ENCODE measurements at places on chromosomes 4 and X.

- DNase-seq: no peak
These were observed 51.6 kb upstream of the IL2 start for GRCh38 chr4:122508083-122508482.

DNA sequence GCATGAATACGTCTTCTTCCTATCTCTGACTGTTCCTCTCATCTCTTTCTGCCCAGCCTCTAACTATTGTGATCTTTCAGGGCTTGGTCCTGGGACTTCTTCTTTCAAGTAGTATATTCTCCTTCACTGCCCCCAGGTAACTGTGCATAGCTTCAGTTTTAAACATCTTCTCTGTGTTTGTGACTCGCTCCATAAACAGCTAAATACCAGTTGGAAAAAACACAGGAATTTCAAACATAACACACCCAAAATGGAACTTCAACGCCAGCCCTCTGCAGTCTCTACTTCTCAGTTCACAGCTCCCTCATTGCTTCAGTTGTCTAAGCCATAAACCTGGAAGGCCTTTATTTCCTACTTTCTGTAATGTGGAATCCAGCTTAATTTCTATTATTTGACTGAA lies 16.6 kb downstream of the TRIML2 start:
- no peak for DNase-seq

DNA sequence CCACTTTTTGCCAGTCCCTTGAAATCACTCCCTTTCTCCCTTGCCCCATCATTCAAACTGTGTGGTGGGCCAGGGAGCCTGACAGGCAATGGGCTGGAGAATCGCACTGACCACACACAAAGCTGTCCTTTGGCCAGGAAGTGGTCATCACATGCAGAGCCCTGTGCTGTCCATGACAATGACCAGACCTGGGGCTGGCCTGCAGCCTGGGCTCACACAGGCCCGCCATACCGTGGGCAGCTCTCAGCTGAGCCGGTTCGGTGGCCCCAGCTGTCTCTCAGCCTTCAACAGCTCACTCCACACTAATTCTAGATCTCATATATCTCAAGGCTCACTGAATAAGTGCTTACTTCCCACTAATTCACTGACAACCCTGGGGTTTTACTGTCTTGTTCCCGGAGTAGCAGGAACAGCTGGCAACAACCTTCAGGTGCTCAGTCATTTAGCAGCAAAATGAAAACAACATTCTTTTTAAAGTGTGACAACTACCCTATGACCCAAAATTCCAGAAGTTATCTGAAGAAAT lies 48.0 kb downstream of the USP46 start:
- no peak for DNase-seq

- DNase-seq: no peak
These were observed 97.9 kb downstream of the PHKA2 start for GRCh38 chrX:18886005-18886343.

DNA sequence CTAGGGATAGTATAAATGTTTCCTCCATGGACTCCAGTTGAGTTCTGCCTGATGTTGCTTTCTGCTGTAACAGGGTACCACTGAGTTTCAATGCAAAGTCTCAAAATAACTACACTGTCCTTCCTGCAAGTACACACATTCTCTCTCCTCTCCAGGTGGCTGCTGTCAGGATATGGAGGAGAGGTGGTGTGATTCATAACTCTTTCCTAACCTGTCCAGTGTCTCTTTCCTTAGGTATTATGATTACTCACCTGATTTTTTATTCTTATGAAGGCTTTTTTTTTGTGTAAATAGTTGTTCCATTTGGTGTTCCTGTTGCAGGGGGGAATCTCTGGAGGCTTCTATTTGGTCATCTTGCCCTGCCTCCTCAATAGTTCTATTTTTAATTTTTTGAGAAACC lies 39.8 kb upstream of the POF1B start:
- no peak for DNase-seq

GRCh38 chr4:6277935-6278800 lies 8.5 kb downstream of the WFS1 start:
- DNase-seq: no peak

DNA sequence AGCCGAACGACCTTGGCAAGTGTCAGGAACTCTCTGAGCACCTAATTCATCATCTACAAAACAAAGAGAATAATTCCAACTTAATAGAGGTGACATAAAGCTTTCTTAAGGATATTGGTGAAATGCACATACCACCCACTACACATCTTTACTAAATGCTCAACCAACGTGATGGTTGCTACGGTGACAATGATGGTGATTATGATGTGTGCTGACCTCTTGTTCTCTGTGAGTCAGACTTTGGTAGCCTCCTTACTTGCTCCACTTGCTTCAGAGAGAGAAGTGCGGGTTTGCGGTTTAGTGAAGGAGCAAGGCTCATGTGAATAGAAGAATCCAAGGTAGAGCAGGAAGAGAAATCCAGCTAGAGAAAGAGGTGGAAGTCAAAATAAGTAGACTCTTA lies 52.8 kb upstream of the CLNK start:
- DNase-seq: no peak

DNA sequence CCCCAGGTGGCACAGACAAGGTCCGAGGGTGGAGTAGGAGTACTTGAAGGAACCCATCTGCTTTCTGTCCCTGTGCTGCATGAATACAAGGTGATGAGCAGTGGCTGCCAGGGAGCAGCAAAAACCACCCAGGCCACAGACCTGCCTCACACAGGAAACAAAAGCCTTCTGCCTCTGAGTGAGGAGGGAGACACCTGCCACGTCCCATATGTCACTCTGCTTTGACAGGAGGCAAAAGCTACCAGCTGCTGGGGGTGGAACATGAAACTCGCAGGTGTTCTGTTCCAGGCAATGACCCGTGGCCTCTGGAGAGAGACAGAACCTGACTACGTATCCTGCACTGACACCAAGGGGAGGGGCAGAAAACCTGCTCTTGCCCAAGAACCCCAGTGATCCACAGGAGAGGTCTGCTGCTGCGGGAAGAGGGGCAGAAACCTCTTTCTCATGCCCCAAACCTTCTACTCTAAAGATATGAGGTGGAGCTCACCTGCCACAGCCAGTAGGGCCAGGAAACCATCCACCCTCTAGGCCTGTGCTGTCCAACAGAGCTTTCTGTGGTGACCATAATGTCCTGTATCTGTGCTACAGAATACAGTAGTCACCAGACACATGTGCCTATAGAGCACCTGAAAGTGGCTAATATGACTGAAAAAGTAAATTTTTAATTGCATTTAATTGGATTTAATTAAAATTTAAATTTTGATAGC lies 172.9 kb downstream of the PRDM5 start:
- peak; percentile 16 for DNase-seq

GRCh38 chr4:5707778-5708448 lies 446 bp downstream of the EVC2 start:
- DNase-seq: no peak

GRCh38 chr4:168776382-168776781 lies 233.7 kb downstream of the CBR4 start:
- no peak for DNase-seq

DNA sequence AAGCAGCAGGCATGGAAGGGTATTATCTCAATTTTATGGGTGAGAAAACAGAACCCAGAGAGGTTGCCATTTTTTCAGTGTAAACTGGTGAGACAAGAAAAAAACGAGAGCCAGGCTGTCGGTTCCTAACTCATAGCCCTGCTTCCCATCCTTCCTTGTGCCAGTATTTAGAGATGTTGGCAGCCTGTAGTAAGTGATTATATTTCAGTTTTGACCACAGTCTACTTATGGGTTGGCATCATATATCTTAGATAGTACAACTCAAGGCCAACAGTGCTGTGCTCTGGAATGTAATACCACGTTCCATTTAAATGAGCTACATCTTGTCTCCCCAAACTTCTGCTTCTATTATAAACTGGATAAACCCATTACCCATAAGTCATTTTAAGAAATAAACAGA lies 40.8 kb downstream of the XK start:
- no peak for DNase-seq

DNA sequence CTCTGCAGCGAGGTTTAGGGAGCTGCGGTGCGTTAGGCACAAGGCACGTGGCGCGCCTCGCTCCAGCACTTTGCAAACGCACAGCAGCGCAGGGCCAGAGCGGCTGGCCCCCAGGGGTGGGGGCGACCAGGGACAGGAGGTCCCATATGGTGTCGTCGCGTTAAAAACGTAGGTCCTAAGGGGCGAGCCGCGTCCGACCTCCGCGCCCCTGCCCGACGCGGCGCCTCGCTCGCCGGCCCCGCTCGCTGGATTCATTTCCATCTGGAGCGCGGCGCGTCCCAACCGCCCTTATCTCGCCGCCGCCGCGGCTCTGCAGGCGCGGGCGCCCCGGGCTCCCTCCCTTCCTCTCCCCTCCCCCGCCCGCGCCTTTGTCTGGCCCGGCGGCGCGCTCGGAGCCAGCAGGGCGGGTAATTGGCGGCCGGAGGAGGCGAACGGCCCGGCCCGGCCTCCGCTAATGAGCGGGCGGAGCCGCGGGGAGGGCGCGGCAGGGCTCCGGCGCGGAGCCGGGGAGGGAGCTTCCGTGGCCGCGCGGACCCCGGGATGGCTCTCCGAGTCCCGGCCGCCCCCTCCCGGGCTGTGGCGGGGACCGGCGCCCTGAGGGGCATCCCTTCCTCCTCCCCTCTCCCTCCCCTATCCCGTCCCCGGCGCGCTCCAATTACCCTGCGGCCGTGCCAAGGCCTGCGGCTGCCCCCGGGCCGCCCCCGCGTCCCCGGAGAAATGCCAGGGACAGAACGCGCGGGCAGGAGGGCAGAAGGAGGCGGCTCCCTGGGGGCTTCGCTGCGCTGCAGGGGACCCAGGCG lies 409.0 kb downstream of the BCOR start:
- no peak for DNase-seq

GRCh38 chr4:100189820-100190642 lies at the start of gene DDIT4L:
Gene DDIT4L, minus strand, starts transcription at chr4:100190468. Its CDS starts 485 bp downstream, at chr4:100189983.
- no peak for DNase-seq

DNA sequence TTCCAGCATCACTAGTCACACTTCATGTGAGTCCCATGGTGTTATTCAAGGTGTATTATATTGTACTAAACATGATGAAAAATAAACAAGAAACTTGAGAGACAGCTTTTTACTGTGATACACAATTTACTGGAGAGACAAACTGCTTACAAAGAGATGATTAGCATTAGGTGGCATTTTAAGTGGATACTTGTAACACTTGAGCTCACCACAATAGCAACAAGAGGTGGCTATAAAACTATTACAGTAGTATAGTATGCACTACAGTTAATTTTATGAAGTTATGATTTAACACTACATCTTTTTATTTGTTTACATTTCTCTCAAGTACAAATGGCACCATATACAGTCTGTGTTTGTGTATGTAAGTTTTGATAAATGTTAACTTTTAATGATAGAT lies 246.6 kb downstream of the PARM1 start:
- DNase-seq: no peak

DNA sequence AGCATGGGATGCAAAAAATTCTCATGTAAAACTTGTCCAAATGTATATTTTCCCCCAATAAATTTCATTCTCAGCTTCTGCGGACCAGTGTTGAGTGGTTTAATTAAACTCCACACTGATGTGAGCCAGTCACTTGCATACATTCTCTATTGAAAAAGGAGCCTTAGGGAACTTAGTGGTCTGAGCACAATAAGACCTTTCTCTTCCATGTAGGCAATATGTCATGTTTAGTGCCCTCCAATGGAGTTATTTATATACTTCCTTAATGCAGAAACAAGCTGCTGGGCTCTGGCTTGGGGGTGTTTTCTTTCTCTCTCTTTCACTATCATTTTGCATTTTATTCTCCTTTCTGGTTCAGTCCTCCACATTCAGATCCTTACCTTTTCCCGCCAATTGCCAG lies 196.9 kb downstream of the ANAPC10 start:
- no peak for DNase-seq

DNA sequence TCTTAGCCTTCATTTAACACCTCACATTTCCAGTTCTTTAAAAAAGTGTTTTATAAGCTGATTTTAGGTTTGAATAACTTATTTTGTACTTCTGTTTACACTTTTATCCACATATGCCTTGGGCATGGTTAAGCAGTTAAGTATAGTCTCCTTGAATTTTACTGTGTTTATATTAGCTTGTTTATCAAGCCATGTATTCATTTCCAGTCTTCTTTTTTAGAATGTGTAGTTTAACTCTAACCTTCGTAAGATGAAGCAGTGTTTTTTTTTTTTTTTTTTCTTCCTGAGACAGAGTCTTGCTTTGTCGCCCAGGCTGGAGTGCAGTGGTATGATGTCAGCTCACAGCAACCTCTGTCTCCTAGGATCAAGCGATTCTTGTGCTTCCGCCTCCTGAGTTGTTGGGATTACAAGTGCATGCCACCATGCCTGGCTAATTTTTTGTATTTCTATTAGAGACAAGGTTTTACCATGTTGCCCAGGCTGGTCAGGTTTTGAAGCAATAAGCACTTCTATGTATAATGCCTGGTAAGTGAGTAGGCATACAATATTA lies 42.5 kb downstream of the BMP2K start:
- no peak for DNase-seq

DNA sequence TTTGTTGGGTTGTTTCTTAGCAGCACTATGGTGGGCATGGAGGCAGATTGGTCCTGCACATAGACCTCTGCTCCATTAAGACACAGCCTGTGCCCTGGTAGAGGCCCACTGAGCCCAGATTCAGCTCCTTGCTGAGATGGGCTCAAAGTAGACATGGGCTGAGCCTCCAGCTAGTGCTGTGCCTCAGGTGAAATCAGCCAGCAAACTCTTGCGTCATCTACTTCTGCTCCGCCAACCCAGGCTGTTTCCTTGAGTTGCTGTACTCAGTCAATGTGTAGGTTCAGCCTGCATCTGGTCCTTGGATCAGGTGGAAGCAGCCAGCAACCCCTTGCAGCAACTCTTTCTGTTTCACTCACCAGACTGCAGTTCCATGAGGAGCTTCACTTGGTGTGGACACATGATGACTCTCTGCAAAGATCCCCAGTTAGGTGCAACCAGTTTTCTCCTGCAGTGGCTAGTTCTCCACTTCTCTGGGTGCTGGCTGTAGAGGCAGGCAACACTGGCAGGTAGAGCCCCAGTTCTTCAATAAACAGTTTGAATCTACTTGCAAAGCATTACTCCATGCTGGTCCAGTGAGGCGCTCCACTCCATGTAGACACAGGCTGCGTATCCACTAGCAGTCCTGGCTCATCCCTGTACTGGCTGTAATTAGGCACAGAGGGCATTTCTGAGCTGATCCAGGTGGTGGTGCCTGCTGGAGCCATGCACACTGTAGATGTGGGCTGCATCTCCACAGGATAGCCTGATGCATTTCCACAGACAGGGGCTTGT lies 199.0 kb upstream of the MAMLD1 start:
- no peak for DNase-seq

GRCh38 chr4:145473203-145473602 lies 8.4 kb upstream of the SMAD1 start:
- DNase-seq: no peak
